A549 treated with AZD2906 at 1 μM for 4 hours (cell line): ENCODE measurements at places on chromosomes 13 and 19. TPM values are rescaled to one million over a fixed set of nuclear protein-coding genes. Genes with fewer than 3 reads are reported as not detected.

Gene EDNRB
- total RNA-seq = not detected in 5 replicates

Gene KLF1
- 0.05 TPM in 1 of 5 replicates, not detected in the others for total RNA-seq

Gene SIGLECL1
- total RNA-seq = not detected in 5 replicates

Gene FKBP8
- 131 to 157 TPM (median 154 TPM) in 5 replicates for total RNA-seq

Gene CLEC4M
- not detected in 5 replicates for total RNA-seq

Gene NUCB1
- 206 to 233 TPM (median 208 TPM) in 5 replicates for total RNA-seq

Gene ZNF134
- 7.3 to 9.0 TPM (median 8.3 TPM) in 5 replicates for total RNA-seq

Gene COL4A1
- total RNA-seq = 83.1 to 102 TPM (median 96.3 TPM) in 5 replicates

Gene TMEM255B
- total RNA-seq = 0.58 to 1.5 TPM (median 0.98 TPM) in 5 replicates

Gene MADCAM1
- 0.15 to 0.45 TPM (median 0.30 TPM) in 5 replicates for total RNA-seq

Gene CPB2
- 0.08 to 0.09 TPM in 2 of 5 replicates, not detected in the others for total RNA-seq

Gene PNMA8A
- total RNA-seq = 7.9 to 10.4 TPM (median 8.8 TPM) in 5 replicates

Gene ZAR1L
- total RNA-seq = not detected in 5 replicates

Gene ZNF534
- total RNA-seq = not detected in 5 replicates

Gene SLC10A2
- total RNA-seq = not detected in 5 replicates

Gene MYO16
- 0.02 to 0.10 TPM (median 0.07 TPM) in 5 replicates for total RNA-seq

Gene ZNF383
- total RNA-seq = 6.1 to 7.7 TPM (median 6.4 TPM) in 5 replicates

Gene UBL5
- 403 to 439 TPM (median 416 TPM) in 5 replicates for total RNA-seq

Gene TLE6
- 4.7 to 6.8 TPM (median 5.3 TPM) in 5 replicates for total RNA-seq

Gene NAT14
- 36.7 to 57.2 TPM (median 56.0 TPM) in 5 replicates for total RNA-seq

Gene PDX1
- 0.03 to 0.12 TPM (median 0.06 TPM) in 5 replicates for total RNA-seq

Gene ODAD3
- total RNA-seq = 0.92 to 1.4 TPM (median 1.3 TPM) in 5 replicates

Gene PSG7
- 0.06 to 0.11 TPM (median 0.08 TPM) in 3 of 5 replicates, not detected in the others for total RNA-seq

Gene ZNF726
- total RNA-seq = 0.41 to 0.60 TPM (median 0.46 TPM) in 5 replicates

Gene FCGBP
- total RNA-seq = 0.52 to 1.2 TPM (median 0.68 TPM) in 5 replicates

Gene KLHL1
- not detected in 5 replicates for total RNA-seq

Gene CERS4
- 1.8 to 3.8 TPM (median 3.3 TPM) in 5 replicates for total RNA-seq

Gene SIGLEC8
- not detected in 5 replicates for total RNA-seq

Gene SOX1
- not detected in 5 replicates for total RNA-seq

Gene TMC4
- 0.69 to 1.3 TPM (median 1.1 TPM) in 5 replicates for total RNA-seq

Gene ZNF814
- total RNA-seq = 1.6 to 2.6 TPM (median 2.3 TPM) in 5 replicates

Gene ZSWIM4
- total RNA-seq = 2.4 to 3.6 TPM (median 3.5 TPM) in 5 replicates

Gene EFNA2
- 1.2 to 2.5 TPM (median 2.3 TPM) in 5 replicates for total RNA-seq

Gene DCT
- total RNA-seq = 0.01 TPM in 1 of 5 replicates, not detected in the others
